CD8-positive, alpha-beta memory T cell (primary cell): ENCODE measurements at places on chromosomes 2 and 18.
A peak's percentile ranks its signal among the peaks of the same experiment; 100 is the strongest.

DNA sequence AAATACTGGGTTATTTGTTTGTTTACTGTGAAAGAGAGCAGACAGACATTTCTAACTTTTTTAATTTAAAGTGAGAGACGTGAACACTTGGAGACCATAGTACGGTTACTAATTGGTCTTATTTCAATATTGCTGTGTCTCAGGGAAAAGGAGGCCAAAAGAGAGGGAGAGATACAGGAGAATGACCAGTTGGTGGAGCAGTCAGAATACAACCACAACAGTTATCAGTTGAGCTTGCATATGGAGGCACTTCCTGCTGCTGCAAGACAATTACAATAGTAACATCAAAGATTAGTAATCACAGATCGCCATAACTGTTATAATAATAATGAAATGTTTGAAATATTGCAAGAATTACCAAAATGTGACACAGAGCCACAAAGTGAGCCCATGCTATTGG, 58.2 kb downstream of the TWSG1 start:
- DNase-seq, result no peak

DNA sequence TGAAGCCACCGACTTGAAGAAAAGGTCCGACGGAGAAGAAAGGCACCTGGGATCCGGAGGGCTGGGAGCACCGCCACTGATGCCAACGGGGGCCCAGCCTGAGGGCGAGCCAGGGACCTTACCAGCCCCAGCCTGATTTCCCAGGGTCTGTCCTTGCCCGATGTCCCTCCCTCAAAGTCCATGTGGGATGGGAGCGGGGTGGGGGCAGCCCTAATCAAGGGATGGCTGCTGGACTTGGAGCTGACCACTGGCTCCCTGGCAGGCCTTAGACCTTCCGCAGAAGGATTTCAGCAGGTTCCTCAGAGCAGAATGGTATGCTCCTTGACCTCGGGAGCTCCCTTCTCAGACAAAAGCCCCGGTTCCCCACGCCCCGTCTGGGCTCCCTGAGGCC, 99.6 kb downstream of the ZFP36L2 start:
- DNase-seq, result no peak

DNA sequence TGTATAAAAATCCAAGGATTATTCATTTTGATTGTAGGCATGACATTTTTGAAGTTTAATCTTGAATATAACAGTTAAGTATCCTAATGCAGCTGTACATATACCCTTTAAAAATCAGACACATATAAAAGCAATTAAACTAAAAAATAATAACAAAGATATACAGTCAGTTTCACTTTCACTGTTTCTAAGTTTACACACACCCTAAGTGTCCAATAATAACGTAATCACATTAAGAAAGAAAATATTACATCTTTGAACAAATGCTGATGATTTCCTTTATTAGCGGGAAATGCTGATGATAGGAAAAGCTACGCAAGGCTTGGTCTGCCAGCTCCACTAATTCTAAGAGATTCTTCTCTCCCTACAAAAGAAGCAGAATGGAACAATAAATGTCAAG, 38.8 kb downstream of the RTTN start:
- DNase-seq, result no peak

- no peak for DNase-seq
Measured at GRCh38 chr2:175435012-175435411, 253.5 kb upstream of the ATP5MC3 start.

DNA sequence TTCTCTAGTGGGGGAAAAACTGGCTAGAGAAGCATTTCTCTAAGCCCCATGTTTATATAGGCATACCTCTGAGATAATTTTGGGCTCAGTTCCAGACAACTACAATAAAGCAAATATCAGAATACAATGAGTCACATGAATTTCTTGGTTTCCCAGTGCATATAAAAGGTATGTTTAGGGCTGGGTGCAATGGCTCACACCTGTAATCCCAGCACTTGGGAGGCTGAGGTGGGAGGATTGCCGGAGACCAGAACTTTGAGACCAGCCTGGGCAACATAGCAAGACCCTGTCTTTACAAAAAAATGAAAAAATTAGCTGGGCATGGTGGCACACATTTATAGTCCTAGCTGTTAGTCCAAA, 22.2 kb downstream of the TSN start:
- DNase-seq, result no peak

DNA sequence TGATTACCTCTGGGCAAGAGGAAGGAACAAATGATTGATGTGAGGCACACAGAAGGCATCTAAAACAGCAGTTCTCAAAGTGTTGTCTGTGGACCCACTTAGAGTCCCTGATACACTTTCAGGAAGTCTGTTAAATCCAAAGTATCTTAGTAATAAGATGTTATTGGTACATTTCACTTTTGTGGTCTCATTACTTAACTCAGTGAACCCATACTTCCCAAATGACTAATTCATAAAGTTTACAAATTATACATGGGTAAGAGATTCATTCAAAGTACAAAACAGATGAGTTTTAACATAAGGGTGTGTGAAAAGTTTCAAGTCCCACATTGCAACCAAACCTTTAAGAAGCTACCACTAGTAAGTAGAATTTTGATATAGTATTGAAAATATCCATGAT, 440.5 kb downstream of the NUP35 start:
- no peak for DNase-seq

- no peak for DNase-seq
Measured at GRCh38 chr2:48113767-48114166, 207.5 kb upstream of the FBXO11 start.

GRCh38 chr2:205914213-205915129, 171.5 kb downstream of the INO80D start:
- DNase-seq, result no peak

DNA sequence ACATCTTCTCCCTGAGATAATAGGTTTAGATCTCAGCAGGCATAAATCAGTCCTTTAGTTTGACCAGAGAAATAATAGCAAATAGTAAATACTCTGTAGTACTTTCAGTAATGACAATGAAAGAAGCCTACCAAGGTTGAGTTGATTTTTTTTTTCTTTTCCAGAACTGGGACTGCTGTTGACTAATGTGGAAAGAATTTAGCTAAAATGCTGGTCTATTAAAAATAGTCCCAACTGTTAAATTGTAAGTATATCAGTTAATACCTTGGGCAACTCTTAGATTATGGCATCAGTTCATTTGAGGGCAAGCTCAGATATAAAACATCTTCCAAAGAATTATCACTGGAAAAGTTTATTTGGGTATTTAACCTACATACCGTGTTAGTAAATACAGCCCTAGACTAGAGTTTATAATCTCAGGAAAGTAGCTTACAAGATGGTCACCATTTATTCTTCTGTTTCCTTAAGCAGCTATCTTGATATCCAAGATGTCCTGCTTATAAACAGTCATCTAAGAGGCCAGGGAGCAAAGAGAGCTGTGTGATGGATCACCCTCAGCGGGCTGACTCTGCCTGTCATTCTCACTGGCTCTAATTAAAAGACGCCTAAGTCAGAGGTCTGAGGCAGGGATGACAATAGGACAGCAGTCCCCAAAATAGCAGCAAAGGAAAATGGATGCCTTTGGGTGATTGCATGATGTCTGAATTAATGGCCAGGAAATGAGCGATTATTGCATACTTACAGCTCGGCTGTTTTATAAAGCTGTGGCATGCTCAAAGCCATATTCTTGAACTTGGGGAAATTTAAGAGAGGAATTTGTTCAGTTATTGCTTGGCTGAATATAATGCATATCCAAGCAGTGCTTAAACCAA, 121.3 kb downstream of the MTX2 start:
- DNase-seq, result no peak

DNA sequence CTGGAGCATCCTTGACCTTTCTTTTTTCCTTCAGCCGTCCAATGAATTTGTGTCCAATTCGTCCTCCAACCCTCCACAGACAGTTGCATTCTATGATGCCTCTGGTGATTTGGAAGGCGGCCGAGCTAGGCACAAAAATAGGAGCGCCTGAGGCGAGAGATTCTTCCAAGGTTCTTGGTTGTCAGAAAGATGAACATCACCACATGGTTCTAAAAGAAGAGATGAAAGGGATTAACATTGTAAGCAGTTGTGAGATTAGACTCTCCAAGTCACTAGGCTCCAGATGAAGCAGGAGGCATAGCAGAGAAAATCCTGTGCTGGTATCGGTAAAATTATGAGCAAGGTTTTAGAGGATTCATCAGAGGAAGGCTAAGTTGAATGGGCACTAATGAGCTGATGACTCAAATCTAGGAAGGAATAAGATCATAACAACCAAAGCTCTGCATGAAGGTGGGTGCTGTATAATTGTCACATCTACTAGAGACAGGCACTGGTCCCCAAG, 75.4 kb upstream of the MAP4K3 start:
- no peak for DNase-seq

- DNase-seq, result no peak
Measured at GRCh38 chr2:172833898-172834297, 98.3 kb downstream of the RAPGEF4 start.

- no peak for DNase-seq
Measured at GRCh38 chr18:66646609-66647008, 42.7 kb upstream of the CDH19 start.

DNA sequence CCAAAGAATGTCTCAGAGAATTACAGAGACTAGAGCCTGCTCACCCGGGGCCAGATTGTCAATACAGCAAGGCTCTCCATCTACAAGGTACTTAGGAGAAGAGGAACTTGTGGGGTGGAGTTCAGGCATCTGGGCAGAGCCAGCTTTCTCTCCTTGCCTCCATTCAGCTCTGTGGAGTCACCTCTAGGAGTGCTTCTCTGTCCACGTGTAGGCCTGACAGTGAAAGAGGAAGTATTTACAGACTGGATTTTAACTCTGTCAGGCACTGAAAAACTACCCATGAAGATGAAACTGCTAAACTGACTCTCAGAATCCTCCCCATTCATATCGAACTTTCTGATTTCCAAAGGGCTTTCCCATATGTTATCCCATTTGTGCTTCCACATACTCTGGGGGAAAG, 315.6 kb downstream of the SETBP1 start:
- no peak for DNase-seq

DNA sequence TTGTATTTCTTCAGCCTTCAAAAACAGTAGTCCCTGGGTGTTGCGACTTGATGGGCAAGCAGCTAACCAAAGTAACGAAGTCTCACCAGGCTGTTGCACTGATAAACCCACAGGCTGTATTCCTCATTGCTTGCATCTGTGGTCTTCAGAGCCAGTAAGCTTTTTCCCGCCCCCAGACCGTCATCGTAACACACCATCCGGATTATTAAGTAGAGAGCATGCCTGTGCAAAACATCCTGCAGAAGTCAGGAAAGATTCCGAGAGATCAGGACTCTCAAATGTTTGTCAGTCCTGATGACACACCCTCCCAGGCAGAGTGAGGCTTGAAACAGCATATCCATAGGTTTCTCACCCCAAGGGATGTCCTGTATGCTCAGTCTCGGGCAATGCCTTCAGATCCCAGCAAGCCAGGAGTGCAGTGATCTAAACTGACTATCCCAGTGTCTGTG, 15.9 kb downstream of the ITGB1BP1 start:
- no peak for DNase-seq

DNA sequence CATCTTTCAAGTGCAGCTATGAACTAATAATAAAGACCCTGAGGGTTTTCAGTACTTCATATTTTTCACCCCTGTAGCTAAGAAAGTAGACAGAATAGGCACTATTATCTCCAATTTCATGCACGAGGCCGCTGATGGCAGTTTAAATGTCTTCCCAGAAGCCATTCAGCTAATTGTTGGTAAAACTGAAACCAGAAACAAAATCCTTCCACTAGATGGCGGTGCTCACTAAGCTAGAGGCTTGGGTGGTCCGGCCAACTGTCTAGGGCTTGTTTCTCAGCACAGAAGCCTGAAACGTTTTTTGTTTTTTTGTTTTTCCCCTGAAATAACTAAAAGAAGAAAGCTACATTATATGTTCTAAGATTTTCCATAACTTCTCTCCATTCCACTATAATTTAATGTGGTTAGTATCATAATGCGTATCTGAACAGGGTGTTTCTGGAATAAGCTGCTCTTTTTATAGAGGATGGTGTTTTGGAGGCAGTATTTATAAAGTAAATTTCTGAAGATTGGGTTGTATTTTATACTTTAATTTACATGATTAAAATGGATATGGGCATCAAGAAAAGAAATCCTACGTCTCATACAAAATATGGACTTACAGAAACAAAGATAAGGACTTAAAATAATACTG, 159.4 kb downstream of the PIK3C3 start:
- DNase-seq, result peak; percentile 36
